ENCODE measurements at places on chromosomes 4 and X.
A peak's percentile ranks its signal among the peaks of the same experiment; 100 is the strongest.

GRCh38 chr4:188270273-188271069 is 131.2 kb downstream of the TRIML1 start:
- no peak for DNase-seq

DNA sequence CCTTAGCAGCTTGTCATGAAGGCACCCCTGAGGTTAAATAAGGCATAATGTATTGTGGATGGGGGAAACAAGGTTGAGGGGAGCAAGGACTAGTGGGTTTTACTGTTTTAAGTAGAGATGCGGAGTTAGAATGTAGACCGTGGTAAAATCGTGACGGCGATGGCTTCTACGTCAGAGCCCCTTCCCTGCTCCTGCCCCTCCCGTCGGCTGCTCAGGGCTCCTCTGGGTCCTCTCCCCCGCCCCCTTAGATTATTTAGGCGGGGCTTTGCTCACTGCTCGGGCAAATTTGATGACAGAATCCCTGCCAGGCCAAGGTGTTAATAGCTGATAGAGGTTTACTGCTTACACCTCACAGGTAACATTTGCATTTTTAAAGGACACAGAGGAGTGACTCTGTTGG is 2.3 kb downstream of the FRMPD3 start:
- no peak for DNase-seq

DNA sequence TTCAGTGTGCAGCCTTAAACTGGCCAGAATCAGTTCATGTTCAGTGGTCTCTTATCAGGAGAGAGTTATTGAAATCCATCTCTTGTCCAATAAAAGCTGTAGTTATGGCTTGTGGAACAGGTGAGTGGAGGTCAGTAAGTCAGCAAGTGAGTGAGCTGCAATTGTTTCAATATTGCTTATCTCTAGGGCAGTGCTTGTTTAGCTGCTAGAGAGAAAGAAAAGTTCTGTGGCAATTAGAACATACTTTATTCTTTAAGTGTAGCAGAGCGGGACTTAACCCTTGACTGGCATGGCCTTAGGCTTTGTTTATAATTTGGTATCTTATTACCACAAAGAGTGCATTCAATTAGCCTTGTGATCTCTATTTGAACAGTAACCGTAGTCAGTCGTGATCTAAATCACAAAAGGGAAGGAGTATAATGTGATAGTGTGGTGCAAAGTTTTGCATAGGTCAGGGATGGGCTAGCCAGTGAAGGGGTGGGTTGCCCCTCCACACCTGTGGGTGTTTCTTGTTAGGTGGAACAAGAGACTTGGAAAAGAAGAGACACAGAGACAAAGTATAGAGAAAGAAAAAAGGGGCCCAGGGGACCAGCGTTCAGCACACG is 6.9 kb upstream of the ETDC start:
- DNase-seq: no peak

GRCh38 chr4:65242156-65242846 is 428.0 kb downstream of the EPHA5 start:
- DNase-seq: no peak

- no peak for DNase-seq
Measured at GRCh38 chr4:186020106-186020792, 48.7 kb upstream of the TLR3 start.

DNA sequence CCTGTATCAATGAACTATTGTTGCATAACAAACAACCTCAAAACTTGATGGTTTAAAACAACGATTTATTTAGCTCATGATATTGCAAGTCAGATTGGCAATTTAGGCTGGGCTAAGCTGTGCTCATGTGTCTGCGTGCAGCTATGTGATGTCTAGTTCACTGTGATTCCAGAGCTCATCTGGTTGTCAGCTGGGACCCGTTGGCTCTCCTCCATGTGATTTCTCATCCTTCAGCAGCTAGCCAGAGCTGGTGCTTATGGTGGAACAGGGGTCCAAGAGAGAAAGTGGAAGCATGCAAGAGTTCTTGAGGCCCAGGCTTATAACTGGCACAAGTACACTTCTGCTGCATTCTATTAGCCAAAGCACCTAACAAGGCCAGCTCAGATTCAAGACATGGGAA is 28.8 kb upstream of the TRPC3 start:
- no peak for DNase-seq

DNA sequence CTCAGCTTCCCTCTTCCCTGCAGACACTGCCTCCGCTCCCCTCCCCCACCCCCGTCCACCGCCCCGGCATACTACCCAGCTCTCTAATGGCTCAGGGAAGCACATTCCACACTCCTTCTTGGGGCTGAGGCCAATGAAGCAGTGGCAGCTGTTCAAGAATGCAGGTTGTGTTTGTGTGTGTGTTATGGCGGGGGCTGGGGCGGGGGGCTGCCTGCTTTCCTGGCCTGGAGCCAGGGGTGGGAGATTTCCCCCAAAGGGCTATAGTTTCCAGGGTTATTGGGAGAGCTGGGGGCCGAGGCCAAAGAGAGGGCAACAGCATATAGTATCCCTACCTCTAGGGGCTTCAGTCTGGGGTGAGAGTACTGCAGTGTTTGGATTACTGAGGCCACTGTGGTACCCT is 149.4 kb downstream of the EFNB1 start:
- no peak for DNase-seq

GRCh38 chr4:121156822-121157769 is 7.0 kb downstream of the TNIP3 start:
- no peak for DNase-seq

- no peak for DNase-seq
Measured at GRCh38 chrX:84339507-84340364, 151.7 kb upstream of the RPS6KA6 start.

- DNase-seq: no peak
Measured at GRCh38 chr4:24968278-24968677, 55.4 kb upstream of the CCDC149 start.

DNA sequence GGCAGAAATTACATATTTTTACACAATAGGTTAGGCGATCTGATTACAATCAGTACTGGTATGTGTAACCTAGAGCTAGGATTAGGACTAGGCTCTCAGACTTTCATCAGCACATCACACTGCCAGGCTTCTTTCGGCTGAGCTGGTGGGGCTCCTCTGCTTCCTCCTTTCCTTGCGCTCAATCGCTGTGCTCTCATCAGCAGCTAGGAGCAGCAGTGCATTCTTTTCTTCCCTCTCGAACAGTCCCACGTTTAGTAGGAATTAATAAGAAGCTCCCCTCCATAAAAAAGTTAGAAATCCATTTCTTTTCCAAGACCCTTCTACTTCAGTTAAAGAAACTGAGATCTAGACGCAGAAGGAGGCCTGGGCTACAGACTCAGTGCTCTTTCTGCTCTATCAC is 350.4 kb downstream of the SPRY1 start:
- no peak for DNase-seq

DNA sequence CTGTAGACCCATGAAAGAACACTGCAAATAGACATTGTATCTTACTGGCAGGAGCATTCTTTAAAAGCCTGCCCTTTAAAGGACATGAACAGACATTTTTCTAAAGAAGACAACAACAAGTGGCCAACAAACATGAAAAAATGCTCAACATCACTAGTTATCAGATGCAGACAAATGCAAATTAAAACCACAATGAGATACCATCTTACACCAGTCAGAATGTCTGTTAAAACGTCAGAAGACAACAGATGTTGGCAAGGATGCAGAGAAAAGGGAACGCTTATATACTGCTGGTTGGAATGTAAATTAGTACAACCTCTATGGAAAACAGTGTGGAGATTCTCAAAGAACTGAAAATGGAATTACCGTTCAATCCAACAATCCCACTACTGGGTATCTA is 77.2 kb downstream of the ATP10D start:
- DNase-seq: no peak

DNA sequence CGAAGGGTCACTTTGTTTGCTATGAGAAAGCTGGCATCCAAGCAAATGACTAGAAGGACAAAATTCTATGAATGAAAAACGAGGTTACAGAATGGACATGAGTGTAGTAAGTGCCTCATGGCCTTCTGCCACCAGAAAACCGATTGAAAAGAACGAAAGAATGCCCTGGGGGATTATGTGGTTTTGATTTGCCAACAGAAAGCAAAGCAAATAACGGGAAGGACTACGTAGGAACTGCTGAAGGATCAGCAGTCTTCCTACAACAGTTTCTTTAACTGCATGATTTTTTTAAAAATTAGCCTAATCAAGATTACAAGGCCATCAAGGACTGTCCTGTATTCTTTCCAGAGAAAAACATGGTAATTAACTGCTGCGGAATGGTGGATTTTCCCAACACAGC is 50.6 kb downstream of the NRK start:
- no peak for DNase-seq

GRCh38 chrX:69033936-69034335 is 131.3 kb downstream of the PJA1 start:
- no peak for DNase-seq

- DNase-seq: no peak
Measured at GRCh38 chr4:126595643-126596042, 1037.1 kb upstream of the INTU start.

- DNase-seq: no peak
Measured at GRCh38 chrX:109626637-109627036, 1.7 kb upstream of the KCNE5 start.

DNA sequence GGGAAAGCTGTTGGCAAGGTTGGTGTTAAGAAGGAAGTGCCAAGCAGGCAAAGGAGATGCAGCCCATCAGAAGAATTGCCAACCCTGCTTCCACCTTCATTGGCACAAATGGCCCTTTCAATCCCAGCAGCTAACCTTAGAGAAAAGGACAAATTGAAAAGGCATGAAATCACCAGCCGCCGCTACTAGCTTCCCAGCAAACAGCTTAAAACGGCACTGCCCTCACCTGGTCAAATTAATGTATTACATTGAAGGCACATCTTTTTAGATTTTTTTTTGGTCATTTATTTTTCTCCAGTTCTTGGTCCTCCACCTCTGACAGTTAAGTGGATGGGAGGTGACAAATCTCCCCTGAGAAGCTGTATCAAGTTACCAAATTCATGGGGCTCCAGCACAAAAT is 51.0 kb upstream of the NHSL2 start:
- peak; percentile 6 for DNase-seq

- DNase-seq: no peak
Measured at GRCh38 chr4:60847614-60848013, 352.5 kb upstream of the ADGRL3 start.

GRCh38 chr4:168707205-168707604 is 210.4 kb downstream of the PALLD start:
- no peak for DNase-seq

GRCh38 chr4:17316566-17316965 is 195.3 kb downstream of the QDPR start:
- DNase-seq: no peak

DNA sequence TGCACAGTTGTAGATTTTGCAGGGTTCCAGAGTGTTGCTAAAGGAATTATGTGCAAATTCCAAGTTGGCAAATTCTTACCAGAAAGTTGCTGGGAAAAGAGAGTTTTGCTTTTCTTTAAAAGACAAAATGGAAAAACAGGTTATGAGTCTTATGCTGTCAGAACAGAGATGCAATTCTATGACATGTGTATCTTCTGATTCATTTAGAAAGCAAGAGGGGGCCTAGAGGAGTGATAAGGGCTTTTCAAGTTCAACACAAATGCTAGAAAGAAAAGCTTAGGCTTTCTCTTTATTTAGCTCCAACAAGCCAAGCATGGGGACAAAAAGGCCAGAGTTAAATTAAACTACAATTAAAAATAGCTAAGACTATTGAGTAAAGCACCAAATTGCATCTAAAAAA is 72.4 kb upstream of the GATB start:
- DNase-seq: no peak

DNA sequence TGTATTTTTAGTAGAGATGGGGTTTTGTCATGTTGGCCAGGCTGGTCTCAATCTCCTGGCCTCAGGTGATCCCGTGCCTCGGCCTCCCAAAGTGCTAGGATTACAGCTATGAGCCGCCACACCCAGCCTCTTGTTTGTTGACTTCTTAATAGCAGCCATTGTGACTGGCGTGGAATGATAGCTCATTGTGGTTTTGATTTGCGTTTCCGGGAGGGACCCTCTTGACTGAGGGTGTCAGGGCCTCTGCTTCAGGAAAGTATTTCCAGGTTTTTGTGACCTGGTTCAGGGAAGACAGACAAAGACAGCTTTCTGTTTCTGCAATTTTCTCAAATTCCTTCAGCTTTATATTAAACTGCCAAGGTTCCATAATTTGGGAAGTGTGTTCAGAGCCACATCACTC is 15.1 kb downstream of the CSF2RA start:
- DNase-seq: no peak

DNA sequence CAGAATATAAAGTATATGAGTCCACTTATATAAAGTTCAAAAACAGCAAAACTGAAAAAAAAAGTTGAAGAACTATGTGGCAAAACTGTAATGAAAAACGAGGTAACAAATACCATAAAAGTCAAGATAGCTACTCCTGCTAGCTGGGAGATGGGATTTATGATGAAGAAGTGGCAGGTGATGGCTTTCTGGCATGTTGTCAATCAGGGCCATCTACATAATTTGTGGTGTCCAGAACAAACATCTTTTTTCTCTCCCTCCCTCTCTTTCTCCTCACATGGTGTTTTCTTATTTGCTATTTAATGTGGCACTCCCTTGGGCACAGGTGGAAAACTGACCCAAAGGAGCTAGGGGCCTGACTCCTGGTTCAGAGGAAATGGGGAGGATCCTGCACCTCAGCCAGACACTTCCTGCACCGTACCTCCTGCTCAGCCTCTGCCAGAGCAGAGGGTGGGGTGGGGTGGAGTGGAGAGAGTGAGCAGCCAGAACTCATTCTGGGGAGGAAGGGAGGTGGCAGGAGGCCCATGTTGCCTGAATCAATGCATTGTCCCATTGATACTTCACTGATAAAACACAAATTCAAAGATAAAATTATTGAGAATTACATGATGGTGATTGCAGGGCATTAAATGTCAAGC is 5.3 kb upstream of the SAP30 start:
- DNase-seq: no peak

DNA sequence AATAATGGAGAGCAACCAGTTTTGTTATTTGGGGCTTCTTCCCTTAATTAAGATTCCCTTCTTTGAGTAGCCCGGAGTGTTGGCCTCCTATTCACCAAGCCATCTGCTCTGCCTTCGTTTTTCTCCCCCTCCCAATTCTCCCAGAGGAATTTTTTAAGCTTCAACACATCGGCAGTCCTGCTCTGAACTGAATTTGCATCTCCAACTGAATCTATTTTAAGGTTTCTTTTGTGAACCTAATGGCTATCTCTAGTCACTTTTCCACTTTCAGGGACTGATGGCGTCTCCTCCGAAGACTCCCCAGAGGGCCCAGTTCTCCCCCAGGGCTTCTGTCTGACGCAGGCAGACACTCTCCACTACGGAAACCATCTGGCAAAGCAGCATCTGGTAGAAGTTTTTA is 280.2 kb downstream of the ADGRA3 start:
- peak; percentile 31 for DNase-seq

- DNase-seq: no peak
Measured at GRCh38 chrX:132482632-132483031, 6.2 kb downstream of the MBNL3 start.

GRCh38 chr4:119653990-119654389 is 25.4 kb upstream of the PDE5A start:
- DNase-seq: no peak

GRCh38 chrX:41022566-41022965 is 62.7 kb upstream of the USP9X start:
- no peak for DNase-seq

- DNase-seq: no peak
Measured at GRCh38 chr4:180539284-180539683, 1703.9 kb upstream of the TENM3 start.
